Stimulated activated CD4-positive, alpha-beta T cell treated with anti-CD3 and anti-CD28 coated beads, Interleukin-2, amount 100 ng/mL, for 4 hours (primary cell): ENCODE measurements at places on chromosomes 13 and 19.

- no peak for DNase-seq
Measured at GRCh38 chr13:29171244-29171643, 351.1 kb downstream of the MTUS2 start.

DNA sequence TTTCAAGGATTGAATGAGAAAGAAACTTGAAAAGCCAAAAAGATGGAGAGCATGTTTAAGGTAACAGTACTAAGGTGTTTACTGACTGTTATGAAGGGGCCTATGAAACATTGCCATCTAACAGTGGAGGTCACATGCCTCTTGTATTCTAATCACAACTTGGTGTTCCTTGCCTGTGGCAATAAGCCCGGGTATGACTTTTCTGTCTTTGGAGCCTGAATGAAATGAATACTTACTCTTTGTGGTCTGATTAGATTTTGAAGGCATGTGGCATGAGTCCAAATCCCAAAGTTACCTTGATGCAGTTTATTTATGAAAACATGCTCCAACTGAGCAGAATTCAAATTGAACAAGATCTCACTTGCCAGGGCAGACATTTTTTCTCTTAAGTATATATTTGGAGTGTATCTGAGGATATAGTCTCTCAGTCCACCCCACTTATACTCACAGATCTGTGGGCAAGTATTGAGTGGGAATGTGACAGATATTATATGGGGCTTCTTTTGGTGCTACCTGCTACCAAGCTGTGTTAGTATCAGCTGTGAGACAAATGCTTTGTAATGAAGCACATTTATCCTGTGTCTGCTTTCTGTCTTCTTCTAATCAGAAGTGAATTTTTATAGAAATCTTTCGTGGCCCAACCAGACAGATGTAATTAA is 67.5 kb downstream of the B3GLCT start:
- no peak for DNase-seq

DNA sequence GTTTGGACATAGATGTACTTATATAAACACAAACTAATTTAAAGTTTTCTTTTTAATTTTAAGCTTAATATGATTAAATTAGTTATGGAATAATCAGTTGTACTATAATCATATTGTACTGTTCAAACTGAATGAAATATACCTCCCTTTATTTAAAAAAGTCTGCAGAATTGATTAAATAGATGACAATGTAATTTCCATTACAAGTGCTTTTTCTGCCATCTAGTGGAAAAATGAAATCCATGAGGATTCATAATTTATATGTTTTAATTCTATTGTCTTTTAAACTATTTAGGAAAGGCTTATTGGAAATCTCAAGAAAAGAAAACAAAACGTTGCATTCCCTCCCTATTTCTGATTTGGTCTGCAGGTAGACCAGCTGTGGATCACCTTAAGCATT is 30.9 kb downstream of the MZT1 start:
- no peak for DNase-seq

GRCh38 chr19:18416778-18417249 is 2.4 kb upstream of the SSBP4 start:
- peak; percentile 57 for DNase-seq

DNA sequence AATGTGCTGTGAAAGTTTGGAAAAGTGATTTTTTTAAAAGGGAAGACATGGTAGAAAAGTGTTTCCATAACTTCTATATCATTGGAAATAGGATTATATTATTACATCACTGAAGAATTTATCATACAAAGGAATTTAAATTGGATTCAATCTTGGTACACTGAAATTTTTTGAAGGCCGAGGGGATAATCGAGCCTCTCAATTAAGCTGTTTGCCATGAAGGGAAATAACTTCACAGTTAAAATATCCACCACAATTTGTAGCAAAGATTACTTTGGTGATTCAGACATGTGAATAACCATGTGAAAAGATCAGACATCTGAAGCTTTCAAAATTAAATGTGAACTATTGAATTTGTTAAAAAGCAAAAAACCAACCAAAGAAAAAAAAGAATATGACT is 215.3 kb downstream of the KLF5 start:
- DNase-seq = no peak

DNA sequence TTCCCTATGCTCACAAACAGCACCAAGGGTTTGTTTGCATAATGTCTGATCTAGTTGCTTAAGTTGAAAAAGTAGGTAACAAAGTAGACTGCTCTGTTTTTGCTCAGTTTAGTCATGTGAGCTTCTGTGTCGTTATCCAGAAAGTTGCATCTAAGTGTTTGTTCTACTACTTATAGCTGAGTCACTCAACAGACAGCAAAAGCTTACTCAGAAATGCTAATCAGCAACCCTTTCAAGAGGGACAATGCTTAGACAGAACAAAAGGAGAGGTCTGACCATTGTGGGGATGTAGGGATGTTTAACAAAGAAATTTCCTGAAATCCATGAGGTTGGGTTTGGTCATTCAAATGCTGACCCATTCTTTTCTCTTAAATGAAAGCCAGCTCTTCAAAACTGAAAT is 106.4 kb downstream of the ATP8A2 start:
- no peak for DNase-seq

DNA sequence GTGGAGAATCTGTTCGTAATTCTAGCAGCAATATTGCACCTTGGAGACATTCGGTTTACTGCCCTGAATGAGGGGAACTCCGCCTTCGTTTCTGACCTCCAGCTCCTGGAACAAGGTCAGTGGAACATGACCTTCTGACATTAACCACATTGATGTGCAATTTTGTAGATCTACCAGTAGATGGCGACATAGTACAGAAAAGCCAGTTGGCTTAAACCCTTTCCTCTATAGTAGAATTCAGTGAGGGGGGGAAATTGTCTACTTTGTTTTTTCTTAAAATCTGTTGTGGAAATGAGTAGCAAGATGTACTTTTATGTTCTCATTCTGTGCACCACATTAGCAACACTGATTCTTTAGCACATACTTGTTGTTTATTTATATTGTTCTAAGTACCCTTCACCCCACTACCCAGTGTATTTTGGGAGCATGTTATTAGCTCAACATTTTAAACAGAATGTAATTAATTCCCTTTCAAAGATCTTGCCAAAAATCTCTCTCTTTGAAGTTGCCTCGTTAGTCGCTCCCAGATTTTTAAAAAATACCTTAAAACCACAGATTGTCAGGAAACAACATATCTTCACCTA is 332.2 kb downstream of the MYO16 start:
- no peak for DNase-seq

DNA sequence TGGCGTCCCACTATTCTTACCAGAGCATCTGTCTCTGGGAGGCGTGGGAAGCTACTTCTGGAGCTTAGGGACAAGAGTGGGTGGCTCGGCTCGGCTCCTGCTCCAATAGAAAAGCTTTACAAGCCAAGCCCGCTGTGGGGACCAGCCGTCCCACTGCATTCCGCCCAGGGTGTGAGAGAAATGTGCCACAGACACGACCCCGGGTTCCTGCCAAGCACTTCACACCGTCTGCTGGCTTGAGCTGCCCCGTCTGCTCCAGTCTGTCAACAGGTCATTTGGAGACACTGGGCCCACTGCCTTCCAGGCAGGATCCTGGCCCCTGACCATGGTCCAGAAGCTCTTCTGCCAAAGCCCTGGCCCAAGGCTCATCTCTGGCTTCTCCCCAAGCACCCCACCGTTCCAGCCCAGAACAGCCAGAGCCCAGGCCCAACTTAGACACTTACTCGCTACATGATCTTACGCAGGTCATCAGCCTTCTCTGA is 6.5 kb upstream of the FKRP start:
- DNase-seq = no peak

- DNase-seq = no peak
Measured at GRCh38 chr19:48674216-48674809, 1.5 kb upstream of the NTN5 start.

DNA sequence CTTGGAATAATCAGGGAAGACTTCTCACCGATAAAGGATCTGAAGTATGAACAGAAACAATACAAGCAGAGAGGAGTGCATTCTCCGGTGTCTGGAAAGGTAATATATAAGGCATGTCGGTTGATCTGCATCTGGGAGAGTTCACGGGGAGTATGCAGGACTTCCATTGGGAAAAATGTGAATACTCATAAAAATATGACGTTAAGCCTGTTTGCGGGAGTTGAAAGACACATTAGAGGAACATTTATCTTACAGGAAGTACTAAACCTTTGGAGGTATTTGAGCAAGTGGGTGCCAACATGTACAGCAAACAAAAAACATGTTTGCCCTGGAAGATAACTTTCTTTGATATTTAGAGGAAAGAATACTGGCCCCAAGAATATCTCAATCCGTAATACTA is 286.8 kb downstream of the SLITRK6 start:
- no peak for DNase-seq

DNA sequence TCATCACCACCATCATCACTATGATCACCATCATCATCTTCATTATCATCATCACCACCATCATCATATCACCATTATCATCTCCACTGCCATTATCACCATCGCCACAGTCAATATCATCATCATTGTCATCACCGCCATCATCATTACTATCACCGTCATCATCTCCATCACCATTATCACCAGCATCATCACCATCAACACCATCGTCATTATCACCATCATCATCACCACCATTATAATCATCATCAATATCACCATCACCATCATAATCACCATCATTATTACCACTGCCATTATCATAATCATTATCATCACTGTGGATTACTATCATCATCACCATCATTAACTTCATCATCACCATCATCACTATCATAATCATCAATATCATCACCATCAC is 17.3 kb upstream of the ARHGEF18 start:
- DNase-seq = no peak

- no peak for DNase-seq
Measured at GRCh38 chr19:6470173-6470572, 6.1 kb downstream of the CRB3 start.

DNA sequence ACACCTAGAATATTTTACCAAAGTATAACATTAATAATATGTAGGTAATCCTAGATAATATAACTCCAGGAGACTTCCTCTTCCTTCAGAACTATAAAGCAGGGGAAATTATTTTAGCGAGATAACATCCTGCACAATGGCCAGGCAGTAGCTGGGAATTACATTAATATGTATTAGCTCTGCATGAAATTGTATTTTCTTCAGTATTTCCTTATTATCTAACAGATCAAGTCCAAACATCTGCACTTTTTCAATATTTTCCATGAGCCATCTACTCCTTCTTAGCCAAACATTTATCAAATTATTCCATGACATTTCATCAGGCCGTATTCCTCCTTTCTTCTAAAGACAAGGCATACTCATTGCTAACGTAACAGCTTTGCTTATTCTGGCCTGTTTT is 98.8 kb upstream of the PCDH9 start:
- no peak for DNase-seq

DNA sequence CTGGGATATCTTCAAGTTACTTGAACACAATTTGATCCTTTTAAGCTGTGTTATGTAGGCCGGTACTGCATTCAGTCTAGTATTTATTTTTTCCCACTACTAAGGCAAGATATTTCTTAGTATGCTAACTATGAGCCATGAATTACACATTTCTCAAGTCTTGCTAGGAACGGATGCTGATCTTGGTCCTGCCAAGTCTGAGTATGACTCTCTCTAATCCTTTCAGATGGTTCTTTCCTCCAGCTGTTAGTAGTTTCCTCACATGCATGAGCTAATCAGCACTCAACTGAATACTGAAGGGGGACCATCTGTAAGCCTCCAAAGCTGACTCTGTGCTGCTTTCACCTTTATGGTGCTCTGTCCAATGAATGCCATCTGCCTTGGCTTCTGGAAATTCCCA is 460.3 kb downstream of the KCTD12 start:
- DNase-seq = no peak
